ENCODE measurements at places on chromosomes 4 and X.

DNA sequence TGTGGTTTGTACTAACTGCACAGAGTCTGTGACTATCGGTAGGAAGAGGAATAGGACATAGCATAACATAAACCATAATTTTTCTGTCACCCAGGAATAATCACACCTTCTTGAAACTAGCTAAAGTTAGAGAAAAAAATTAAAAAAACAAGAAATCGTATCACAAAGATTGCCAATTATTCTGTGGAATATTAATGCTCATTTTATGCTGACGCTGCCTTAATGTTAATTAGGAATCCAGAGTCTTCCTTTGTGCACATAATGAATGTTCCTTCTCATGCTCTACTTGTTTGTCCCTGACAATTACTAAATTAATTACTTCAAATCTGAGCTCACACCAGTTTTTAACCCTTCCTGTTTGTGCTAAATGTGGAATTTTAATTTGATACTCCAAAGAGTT, 772.7 kb upstream of the EPHA5 start:
- no peak for DNase-seq

GRCh38 chr4:35300996-35301774, 943.1 kb downstream of the ARAP2 start:
- no peak for DNase-seq

GRCh38 chrX:47629419-47630200, at the start of gene CFP:
CFP (minus strand) TSS chrX:47629930; CDS start chrX:47629844, 86 bp downstream.
- DNase-seq, result no peak

- no peak for DNase-seq
These were observed 132.3 kb upstream of the PJA1 start for GRCh38 chrX:69297506-69297905.

- no peak for DNase-seq
These were observed 57.8 kb upstream of the PLAC8 start for GRCh38 chr4:83172371-83172770.

DNA sequence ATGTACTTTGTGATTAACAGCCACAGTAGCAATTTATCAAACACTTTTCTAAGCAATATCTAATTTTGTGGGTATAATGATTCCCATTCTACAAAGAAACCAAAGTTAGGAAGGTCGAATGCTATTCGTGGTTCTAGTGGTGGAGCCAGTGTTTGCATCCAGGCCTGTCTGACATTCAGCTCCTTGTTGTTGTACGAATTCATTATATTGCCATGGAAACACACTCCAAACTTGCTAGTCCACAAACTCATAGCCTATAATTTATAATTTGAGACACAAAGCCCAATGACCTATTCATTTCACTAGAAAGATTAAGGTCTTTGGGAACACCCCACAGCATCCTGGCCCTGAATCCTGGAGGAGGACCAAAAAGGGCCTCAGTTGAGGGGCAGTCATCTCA, 52.0 kb upstream of the FRAS1 start:
- no peak for DNase-seq

- DNase-seq, result no peak
These were observed 808.7 kb downstream of the CENPC start for GRCh38 chr4:66736606-66737005.

- no peak for DNase-seq
These were observed 26.3 kb upstream of the DACH2 start for GRCh38 chrX:86121916-86122315.

DNA sequence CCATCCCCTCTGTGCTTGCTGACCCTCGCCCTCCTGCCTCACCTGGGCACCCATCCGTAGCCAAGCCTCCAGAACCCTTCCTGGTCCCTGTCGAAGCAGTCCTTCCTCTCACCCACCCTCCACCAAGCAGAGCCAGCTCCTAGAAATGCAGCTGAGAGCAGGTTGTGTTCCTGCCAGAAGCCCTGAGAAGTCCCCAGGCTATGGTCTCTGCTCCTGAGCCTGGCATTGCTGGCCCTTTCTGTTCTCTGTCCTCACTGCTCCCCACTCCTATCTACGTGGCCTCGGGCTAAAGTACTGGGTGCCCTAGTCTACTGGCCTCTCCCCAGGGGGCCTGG, 2.1 kb upstream of the CPZ start:
- DNase-seq, result no peak

DNA sequence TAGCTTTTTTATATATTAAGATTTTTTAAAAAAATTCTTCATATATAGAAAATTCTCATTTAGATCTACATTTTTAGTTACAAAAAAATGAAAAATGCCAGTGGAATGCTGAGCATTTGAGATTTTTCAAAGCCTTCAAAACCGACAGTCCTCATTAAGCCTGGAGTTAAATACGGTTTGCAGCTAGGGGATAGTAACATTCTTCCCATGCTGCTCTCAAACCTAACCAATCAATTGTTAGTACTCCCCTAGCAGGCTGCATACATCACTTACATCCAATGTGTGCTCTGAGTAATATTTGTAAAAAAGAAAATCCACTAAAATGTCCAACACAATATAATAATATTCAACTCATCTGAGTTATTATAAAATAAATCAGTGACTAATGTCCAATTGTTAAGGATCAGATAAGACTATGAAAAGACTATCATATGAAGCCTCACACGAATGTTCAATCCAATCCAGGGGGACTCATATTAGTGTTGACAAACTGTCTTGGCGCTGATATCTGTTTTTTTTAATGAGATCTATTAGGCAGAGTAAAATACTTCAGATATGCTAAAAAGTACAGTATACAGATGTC, 227.6 kb upstream of the MAB21L2 start:
- no peak for DNase-seq

DNA sequence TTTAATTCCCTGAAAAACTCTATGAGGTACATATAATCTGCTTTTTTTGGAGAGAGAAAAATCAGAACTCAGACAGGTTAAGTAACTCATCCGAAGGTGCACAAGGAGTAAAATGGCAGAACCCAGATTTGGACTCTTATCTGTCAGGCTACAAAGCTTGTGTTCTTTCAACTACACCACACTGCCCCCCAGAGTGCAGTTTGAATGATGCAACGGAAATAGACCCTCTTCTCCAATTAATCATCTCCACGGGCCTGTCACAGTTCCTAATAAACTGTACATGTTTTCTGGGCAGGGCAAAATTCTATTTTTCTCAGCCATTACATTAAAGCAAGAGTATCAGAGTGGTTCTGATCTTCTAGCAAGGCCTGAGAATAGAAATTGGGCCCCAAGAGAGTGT, 35.3 kb upstream of the DCX start:
- no peak for DNase-seq

DNA sequence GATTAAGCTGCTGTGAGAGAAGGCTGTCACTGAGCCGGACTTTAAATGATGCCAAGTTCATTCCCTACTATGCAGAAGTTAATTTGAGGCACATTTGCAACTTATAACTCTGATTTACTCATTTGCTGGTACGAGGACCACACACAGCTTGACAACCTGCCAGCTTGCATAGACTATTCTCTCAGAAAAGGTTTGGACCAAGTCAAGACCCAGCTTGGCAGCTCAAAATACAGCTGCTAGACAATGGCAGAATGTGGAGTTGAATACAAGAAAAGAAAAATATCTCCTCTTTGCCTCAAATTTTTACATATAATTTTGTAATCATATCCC, 338.9 kb downstream of the DHX15 start:
- no peak for DNase-seq

GRCh38 chr4:114941503-114941902, 171.9 kb downstream of the NDST4 start:
- DNase-seq, result no peak

GRCh38 chr4:152898606-152899005, 37.5 kb upstream of the FHDC1 start:
- DNase-seq, result no peak

- no peak for DNase-seq
These were observed 116.4 kb downstream of the ARX start for GRCh38 chrX:24899391-24899790.

- DNase-seq, result no peak
These were observed 7.9 kb downstream of the TBX22 start for GRCh38 chrX:80022363-80023031.

GRCh38 chr4:128639541-128640270, 169.8 kb upstream of the JADE1 start:
- DNase-seq, result no peak

DNA sequence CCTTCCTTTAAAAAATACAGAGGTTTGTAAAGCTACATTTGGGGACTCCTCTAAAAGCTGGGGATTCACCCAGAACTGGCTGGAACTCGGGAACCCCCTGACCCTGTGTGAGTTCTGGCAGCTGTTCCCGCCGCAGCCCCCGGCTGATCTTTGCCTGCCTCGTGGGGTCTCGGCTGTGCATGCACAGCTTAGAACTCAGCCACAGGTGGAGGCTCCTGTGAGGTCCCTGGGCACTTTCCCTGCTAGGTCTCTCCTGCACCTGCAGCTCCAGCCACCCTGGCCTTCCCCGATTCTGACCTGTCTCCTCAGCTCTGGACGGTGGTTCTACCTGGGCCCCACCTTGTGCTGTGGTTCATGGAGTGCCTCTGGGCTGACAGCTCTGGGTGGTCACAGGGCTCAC, 48.6 kb upstream of the HGFAC start:
- DNase-seq, result no peak

- DNase-seq, result no peak
These were observed 24.3 kb downstream of the PDE5A start for GRCh38 chr4:119604266-119604665.

GRCh38 chr4:38243388-38244053, 283.3 kb downstream of the PTTG2 start:
- DNase-seq, result no peak

- DNase-seq, result no peak
These were observed 1702.3 kb downstream of the STIM2 start for GRCh38 chr4:28562913-28563312.

GRCh38 chrX:19121466-19121865, 802 bp downstream of the ADGRG2 start:
- DNase-seq, result no peak

- no peak for DNase-seq
These were observed 1088.8 kb downstream of the ADGRL3 start for GRCh38 chr4:62288808-62289541.

GRCh38 chr4:156018383-156018782, 64.7 kb upstream of the CTSO start:
- no peak for DNase-seq

DNA sequence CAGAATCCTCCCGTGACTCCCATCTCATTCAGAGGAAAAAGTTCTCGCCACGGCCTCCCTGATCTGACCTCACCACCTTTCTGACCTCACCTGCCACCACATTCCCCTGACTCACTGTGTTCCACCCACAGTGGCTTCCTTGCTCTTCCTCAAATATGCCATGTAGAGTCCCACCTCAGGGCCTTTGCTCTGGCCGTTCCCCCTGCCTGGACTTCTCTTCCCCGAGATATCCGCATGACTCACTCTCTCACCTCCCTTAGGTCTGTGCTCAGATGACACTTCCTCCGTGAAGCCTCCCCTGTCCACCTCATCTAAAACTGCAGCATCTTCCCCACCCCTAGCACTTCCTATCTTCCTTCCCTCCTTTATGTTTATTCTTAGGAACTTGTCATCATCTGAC, 7.2 kb upstream of the TSPYL2 start:
- DNase-seq, result no peak

- no peak for DNase-seq
These were observed 127.3 kb upstream of the CPEB2 start for GRCh38 chr4:14874990-14875389.

DNA sequence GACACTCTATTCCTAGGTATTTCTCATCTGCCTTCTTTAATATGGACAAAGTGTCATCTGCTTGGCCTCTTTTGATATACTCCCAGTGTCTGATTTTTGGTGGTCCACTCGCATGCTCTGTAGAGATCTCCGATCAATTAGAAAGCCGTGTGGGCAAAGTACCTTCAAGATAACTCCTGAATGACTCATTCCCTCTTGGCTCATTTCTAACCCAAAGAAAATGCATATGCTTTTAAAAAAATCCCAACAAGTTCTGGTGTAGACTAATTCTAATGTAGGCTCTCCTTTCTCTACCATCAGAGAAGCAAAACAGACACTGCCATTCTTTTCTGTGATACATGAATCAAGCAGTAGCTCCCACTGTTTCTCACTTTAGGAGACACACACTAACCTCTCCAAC, 714.9 kb upstream of the ADGRL3 start:
- DNase-seq, result no peak

DNA sequence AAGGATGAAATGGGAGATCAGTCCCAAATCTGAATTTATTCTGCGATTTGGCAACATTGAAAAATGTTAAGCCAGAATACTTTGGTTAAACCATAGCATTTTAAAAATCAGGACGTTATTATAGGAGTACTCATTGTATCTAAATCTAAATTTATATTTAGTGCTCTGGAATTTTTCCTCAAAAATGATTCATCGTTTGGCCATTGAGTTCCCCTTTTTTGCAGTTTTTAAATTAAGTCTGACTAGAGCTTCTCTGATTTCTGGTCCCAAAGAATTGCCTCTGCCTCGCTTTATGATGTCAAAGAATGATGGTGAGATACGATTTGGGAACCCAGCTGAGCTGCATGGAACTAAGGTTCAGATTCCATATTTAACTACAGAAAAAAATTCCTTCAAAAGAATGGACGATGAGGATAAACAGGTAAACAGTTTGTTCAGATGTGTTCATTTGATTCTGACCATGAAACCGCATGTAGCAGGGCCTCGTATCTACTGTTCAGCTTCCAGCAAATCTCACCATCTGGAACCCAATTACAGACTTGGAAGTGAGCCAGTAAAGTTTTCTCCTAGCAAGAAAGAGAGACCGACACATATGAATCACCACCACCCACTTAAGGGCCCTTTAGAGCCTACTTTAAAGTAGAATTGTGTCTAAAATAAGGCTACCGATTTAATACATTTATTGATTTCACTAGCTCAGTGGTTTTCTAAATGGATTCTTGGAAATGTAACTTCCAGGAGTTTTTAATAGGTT, 75.6 kb downstream of the REPS2 start:
- DNase-seq, result no peak

- DNase-seq, result no peak
These were observed 411.9 kb downstream of the TRIML1 start for GRCh38 chr4:188551156-188551555.

GRCh38 chr4:161360982-161361381, 802.8 kb downstream of the FSTL5 start:
- DNase-seq, result no peak

- no peak for DNase-seq
These were observed 137.3 kb downstream of the CPEB2 start for GRCh38 chr4:15139599-15139998.

- DNase-seq, result no peak
These were observed 23.0 kb downstream of the ATG4A start for GRCh38 chrX:108114541-108114940.

DNA sequence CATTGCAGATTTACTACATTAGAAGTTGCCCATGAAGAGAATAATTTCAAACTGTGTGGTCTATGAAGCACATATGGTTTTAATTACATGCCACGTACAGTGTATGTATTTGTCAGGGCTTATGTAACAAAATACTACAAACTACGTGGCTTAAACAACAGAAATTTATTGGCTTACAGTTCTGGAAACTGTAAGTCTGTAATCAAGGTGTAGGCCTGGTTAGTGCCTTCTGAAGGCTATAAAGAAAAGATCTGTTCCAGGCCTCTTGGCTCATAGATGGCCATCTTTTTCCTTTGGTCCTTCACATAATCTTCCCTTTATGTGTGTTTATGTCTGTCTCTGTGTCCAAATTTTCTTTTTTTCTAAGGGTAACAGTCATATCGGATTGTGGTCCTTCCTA, 1160.2 kb downstream of the FAM133A start:
- no peak for DNase-seq
